ENCODE measurements at places on chromosomes 12 and 14.

DNA sequence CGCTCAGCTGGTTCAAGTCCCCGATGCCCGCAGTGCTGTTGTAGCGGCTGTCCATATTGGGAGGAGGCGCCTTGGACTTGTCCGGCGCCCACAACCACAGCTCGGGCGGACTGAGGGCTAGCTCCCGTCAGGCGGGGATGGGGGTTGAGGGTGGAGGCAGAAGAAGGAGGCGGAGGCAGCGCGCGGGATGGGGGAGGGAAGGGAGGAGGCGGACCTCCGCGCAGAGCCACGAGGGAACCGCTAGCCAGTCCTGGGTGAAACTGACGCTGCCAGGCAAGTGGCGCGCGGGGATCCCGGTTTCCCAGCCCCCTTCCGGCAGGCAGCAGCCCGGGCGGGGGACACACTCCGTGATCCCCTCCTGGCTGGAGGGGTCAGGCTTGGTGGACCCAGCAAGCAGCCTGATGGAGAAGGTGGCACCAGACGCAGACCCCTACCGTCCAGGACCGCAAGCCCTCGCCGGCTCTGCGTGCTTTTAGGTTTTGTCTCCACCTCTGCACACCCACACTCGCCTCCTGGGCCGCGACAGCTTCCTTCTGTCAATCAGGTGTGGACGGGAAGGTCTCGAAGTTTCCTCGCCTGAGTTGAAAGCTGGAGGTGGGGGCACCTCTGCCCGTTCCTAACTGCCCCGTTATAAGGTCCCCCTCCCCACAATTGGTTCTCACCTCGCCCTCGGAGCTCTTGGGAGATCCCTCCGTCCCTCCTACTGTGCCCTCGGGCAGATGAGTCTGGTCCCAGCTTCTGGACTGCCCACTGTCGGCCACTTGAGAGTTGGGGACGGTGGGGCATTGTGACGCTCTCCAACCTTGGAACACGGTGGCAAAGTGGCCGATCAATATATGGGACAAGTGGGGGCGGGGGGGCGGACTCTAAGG lies at the start of gene CPNE8:
Gene CPNE8 (minus strand): TSS at position 112 of the 872 bp plus-strand sequence. CDS start 57 bp downstream, at position 55.
- peak; percentile 83 for DNase-seq

DNA sequence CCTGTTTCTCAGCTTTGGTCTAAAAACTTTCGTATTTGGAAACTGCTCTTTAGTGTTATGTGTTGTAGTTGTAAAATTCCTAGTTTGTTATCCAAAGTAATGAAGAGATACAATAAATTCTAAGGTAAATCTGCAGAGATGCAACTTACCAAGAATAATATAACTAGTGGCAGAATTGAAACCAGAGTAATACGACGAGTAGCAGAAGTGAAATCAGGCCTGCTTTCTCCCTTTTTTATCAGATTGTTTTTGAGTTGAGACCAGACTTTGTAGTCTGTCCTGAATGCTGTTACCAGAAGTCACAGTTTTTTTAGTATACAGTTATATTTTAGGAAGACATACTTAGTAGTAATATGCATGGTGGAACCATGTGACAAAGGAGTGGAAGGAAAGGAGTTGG lies 12.5 kb downstream of the PAPOLA start:
- DNase-seq = peak; percentile 40

DNA sequence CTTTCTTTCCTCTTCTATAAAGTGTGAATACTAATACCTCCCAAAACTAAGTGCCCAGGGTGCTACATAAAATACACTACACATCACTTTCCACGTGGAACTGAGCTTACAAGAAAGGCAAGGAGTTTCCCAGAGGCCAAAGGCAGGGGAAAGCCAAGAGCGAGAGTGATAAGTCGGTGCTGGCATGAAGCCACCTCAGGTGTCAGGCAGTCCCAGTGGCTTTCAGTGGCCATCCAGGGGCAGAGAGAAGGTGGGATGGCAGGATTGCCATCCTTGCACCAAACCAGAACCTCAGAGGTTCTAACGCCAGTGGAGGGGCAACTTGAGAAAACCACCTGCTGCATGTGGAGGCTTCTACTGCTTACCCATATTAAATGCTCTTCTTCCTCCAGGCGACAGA lies 79.7 kb upstream of the DIO3 start:
- DNase-seq = no peak

GRCh38 chr14:35747379-35747778 lies 61.7 kb downstream of the RALGAPA1 start:
- no peak for DNase-seq

- DNase-seq = no peak
These were observed 473.5 kb upstream of the MGAT4C start for GRCh38 chr12:86729739-86730138.

GRCh38 chr12:131675126-131676080 lies 35.5 kb upstream of the SFSWAP start:
- DNase-seq = no peak

- DNase-seq = no peak
These were observed 154.3 kb downstream of the NTF3 start for GRCh38 chr12:5586201-5586600.

DNA sequence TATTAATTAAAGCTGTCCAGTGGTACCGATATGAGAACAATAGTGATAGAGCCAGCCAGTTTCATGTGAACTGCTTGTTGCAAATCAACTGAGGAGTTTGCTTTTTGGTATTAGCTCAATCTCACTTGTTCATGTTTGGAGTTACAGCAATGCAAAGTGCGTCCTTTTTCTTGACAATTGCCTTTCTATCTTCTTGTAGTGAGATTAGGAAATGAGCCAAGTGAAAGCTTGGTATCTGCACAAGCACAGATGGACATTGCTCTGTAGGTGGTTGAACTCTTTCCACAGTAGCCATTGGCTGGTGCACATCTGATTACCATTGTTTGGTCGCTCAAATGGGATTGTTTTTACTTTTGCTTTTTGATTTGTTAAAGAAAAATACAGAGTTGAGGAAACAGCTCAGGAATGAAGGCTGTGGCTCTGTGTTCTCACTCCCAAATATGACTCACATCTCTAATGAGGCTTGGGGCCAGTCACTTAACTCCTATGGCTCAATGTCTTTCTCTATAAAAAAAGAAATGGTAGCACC lies 241.4 kb downstream of the BMP4 start:
- no peak for DNase-seq
